Stimulated activated CD4-positive, alpha-beta T cell treated with anti-CD3 and anti-CD28 coated beads, Interleukin-4, amount 100 ng/mL, for 48 hours (primary cell): ENCODE measurements at places on chromosomes 12 and 14.

DNA sequence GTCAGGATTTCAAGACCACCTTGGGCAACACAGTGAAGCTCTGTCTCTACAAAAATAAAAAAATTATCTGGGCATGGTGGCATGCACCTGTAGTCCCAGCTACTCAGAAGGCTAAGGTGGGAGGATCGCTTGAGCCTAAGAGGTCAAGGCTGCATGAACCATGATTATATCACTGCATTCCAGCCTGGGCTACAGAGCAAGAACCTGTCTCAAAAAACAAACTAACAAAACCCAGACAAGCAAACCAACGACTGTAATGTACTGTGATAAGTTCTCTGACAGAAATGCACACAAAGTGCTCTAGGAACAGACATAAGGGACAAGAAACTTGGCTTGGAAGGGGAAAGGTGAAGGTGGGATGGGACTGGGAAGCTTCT is 22.4 kb downstream of the ENTPD5 start:
- DNase-seq: no peak

- no peak for DNase-seq
Measured at GRCh38 chr12:90842477-90842876, 112.5 kb downstream of the CCER1 start.

- DNase-seq: no peak
Measured at GRCh38 chr12:15852383-15852782, 29.8 kb upstream of the STRAP start.

DNA sequence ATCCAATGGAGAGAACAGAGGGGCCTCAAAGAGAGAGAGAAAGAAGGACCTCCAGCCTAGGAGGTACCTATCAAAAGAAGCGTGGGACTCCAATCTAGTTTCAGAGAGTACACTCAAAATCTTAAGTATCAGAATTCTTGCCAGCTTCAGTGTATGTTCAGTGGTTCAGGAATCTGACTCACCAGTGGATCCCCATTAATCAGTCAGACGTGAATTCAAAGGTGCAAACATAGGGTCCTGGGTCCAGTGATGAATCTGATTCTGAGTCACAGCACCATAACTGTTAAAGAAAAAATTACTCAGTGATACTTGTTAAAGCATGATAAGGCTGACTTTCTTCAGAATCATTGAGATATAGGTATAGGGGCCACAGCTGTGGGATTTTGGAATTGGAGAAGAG is 33.2 kb downstream of the ETNK1 start:
- no peak for DNase-seq

- DNase-seq: no peak
Measured at GRCh38 chr12:92544322-92544721, 158.5 kb upstream of the PLEKHG7 start.

DNA sequence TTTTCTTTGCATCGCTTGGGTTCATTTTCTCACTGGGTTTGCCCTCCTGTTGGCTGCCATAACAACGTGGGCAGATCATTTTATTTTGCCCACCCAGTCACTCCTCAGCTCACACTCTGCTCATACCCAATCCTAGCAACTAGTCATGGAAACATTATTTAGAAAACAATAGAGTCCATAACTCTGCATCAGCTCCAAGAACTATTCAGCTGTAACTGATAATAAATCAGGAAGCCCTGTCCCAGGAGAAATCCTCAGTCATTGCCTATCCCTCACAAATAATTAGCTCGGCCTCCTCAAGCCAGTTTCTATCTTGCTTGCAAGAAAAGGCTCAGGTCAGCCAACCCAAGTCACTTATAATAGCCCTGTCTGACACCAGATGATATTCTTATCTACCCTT is 43.2 kb downstream of the RTN1 start:
- DNase-seq: no peak

DNA sequence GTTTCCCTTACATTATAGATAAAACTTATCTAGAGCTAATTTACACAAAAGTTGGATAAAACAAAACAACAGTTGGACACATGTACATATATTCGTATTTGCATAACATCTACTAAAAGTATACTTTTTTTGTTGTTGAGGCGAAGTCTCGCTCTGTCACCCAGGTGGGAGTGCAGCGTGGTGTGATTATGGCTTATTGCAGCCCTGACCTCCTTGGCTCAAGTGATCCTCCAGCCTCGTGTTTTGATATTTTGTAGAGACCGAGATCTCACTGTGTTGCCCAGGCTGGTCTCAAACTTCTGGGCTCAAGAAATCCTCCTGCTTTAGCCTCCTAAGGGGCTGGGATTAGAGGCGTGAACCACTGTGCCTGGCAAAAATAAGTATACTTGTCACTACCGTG is 9.4 kb downstream of the SYNE2 start:
- DNase-seq: no peak

DNA sequence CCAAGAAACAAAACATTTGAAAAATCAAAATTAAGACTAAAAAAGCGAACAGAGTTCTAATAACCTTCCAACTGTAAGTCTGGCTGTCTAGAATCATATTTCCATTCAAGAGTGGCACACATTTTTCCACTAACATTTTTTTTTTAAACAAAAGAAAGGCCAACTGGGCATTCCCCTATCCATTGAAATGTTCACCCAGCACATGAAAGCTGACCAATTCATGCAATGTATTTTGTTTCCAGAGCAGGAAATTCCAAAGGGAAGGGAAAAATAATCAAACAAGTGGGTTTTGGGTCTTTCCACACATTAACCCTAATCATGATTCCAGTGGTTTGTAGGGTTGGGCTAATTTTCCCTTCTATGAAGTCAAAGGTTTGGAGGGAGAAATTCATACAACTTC is 206.5 kb downstream of the CALM1 start:
- no peak for DNase-seq

DNA sequence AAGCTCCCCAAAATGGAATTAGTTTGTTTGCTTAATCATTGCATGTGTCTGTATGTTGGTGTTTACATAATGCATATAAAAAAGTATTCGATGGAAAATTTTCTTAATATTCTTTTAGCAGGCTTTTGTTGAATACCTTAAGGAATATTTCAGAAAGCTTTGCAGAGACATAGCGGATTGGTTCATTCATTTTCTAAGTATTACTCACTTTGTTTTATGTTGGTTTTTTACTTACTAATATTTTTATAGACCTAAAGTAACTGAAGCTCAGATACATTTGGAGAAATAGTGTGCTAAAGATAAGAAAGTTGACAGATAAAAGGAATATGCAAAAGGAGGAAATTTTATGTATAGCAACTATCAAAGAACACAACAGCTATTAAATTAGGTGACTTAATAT is 191.0 kb downstream of the ERC1 start:
- DNase-seq: no peak

GRCh38 chr12:121668750-121669520 is 519 bp downstream of the MORN3 start:
- peak; percentile 45 for DNase-seq

- DNase-seq: peak; percentile 4
Measured at GRCh38 chr14:64541261-64541971, 875 bp downstream of the HSPA2 start.

DNA sequence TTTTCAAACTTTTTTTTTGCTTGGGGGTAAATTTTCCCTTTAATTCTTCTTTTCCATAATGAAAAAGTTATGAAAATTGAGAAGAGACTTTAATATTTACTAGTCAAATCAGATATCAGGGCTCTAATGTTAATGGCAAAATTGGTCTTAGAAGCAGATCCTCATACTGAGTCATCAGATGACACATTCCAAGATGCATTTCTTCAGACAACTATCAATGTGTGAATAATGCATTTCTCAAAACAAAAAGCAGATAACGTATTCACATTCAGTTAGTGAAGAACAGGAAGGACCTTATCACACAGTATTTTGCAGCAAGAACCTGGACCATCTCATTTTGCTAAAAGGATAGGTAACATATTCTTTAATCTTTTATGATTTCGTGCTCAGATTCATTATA is 130.7 kb downstream of the GPHN start:
- no peak for DNase-seq

DNA sequence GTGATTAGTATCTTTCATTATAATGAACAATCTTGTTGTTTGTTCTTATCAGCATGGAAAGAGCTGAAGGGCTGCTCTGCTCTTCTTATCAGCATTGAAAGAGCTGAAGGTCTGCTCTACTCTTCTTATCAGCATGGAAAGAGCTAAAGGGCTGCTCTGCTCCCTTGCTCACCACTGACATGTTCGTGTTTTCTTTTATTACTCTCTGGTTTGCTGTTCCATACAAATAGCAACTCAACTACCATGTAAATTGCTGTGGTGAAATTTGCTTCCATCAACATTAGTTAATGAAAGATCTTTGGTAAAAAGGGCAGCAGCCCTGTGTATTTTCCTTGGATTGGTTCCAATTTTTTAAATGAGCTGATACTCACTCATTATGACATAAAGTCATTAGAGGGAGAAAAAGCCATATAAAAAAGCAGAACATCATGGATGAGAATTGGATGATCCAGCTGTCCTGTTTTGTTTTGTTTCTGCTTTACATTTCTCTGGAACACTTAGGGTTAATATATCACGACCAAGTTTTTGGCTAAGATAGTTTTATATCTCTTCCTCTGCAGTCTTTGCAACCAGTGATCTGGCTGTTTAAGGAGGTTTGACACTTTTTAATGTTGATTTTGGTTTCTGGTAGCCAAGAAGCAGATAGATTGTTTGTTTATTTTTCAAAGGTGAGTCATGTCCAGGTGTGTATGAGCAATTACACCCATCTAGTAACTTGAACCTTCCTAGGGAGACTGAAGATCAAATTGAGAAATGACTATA is 356.6 kb downstream of the CEP128 start:
- DNase-seq: no peak

DNA sequence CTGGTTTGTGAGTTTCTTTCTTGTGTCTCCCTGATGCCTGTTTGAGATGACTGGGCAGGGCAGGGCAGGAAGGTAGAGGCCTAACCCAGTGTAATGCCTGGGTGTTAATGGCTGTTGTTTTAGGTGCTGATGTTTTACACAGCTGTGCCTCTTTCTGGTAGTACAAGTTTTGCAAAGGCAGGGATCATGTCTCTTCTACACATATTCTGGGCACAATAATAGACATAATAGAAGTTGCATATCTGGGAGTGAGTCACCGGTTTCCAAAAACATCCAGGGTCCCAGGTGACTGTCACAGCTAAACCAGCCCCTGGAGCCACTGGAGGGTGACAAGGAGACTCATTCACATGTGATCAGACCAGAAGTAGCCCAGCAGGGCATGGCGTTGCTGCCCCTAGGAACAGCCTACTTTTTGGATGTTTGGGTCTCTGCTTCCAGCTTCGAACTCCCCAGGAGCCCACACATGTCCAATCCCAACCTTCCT is 18.1 kb downstream of the TPCN1 start:
- DNase-seq: no peak

DNA sequence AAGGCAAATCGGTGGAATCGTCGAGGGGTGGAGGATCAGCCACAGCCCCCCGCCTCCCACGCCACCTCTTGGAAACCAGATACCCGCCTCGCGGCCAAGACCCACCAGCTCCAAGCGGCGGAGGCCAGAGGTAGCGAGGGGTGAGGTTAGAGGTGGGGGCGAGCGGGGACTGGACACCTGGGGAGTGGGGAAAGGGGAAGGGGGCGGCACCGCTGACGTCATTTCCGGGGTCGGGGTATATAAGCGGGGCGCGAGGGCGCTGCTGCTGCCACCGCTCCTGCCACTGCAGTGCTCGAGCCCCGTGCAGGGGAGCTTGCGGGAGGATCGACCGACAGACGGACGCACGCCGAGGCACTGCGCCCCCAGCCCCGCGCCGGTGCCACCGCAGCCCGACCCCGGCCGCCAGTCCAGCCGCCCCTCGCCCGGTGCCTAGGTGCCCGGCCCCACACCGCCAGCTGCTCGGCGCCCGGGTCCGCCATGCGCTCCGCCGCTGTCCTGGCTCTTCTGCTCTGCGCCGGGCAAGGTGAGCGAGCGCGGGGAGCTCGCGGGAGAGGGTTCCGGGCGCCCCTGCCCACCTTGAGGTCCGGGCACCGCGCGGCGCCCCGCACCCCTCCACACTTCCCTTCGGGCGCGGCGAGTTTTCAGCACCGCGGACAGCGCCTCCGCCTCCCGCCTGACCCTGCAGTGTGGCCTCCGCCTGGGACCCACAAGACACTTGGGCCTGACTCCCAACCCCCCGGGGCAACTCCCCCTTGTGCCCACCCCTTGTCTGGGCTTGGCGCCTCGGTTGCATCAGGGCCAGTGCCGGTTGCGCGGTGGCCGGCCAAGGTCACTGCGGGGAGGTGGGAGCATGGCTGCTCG is at the start of gene CHGA:
CHGA (plus strand) TSS at position 268 of the 861 bp plus-strand sequence; CDS start at position 478, 210 bp downstream.
- DNase-seq: peak; percentile 45

DNA sequence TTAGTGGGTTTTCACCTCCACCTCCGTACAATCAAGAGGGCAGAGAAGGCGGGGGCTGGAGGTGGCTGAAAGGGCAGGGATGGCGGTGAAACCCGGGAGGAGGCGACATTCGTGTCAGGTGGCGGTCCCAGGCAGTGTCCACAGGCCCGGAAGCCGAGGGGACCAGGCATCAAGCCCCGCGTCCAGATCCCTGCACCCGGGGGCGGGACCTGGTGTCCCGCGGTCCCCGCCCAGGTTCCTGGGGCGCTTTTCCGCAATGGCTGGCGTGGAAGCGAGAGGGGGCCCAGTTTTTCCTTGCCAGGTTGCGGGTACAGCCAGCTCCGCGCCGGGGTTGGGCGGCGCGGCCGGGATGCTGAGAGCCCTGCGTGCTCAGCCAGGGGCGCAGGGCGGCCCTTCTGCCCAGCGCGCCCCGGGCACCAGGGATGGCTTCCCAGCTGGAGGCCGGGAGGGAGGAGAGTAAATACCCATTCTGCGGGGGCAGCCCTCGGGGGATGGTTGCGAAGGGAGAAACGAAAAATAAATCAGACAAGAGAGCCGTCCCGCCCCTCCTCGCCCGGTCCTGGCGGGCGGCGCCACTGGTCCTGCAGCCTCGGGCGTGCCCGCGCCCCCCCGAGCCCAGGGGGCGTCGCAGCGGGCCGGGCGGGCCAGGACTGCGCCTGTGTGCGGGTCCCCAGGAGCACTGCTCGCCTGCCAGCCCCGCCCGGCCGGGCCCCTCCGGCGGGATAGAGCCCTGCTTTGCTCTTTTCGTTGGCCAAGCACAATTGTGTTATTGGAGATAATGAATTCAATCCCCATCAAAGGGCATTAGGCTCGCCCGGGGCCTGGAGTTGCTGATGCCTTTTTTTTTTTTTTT is 11.5 kb downstream of the FOXA1 start:
- DNase-seq: no peak

DNA sequence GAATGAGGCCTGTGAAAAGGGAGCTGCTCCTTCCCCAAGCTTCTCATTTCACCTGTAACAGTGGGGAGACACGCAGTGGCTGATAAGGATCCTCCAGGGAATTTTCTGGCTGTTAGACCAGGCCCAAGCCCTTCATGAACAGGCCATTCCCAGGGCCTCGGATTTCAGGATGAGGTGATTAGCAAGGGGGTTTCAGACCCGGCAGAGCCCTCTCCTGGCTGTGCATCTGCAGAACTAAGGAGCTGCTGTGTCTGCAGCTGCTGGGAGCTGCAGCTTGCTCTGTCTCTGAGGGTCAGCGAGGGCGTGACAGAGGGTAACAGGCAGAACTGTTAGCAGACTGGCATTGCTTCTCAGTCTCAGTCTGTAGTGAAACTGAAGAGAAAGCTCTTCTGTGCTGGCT is 110.4 kb downstream of the KCNA5 start:
- DNase-seq: no peak
